ENCODE measurements at places on chromosomes 12 and 14.

DNA sequence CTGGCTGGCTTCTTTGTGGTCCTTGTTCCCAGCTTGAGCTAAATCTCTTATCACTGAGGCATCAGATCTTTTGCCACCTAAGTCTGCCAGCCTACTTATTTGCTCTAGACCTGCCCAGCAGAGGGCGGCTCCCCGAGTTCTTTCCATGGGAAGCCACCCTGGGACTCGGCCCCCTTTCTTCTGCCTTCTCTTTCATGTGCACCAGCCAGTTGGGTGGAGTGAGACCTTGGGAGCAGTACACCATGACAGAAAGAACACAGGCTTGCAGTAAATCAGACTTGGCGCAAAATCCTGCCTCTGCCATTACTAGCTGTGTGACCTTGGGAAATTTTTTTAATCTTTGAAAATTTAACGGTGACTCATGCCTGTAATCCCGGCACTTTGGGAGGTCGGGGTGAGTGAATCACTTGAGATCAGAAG lies 7.4 kb downstream of the SMAGP start:
- DNase-seq: no peak

DNA sequence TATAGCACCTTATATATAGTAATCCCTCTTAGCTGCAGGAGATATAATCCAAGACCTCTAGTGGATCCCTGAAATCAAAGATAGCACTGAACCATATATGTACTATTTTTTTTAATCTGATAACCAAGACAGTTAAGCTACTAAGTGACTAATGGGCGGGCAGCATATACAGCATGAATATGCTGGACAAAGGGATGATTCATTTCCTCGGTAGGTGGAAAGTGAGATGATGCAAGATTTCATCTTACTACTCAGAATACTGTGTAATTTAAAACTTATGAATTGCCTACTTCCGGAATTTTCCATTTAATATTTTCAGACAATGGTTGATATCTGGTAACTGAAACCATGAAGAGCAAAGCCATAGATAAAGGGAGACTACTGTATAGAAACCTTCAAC lies 36.2 kb downstream of the PRMT8 start:
- DNase-seq: no peak

- no peak for DNase-seq
Measured at GRCh38 chr12:51004504-51004903, 21.7 kb downstream of the SLC11A2 start.

- no peak for DNase-seq
Measured at GRCh38 chr12:2129076-2129475, 76.3 kb downstream of the CACNA1C start.

- no peak for DNase-seq
Measured at GRCh38 chr14:91410771-91411536, 6.7 kb downstream of the CCDC88C start.

- no peak for DNase-seq
Measured at GRCh38 chr14:61421212-61421923, 100.0 kb downstream of the PRKCH start.

- DNase-seq: peak; percentile 93
Measured at GRCh38 chr12:121536054-121536898, 44.5 kb downstream of the KDM2B start.

- no peak for DNase-seq
Measured at GRCh38 chr14:71582705-71583104, 349.5 kb upstream of the RGS6 start.

DNA sequence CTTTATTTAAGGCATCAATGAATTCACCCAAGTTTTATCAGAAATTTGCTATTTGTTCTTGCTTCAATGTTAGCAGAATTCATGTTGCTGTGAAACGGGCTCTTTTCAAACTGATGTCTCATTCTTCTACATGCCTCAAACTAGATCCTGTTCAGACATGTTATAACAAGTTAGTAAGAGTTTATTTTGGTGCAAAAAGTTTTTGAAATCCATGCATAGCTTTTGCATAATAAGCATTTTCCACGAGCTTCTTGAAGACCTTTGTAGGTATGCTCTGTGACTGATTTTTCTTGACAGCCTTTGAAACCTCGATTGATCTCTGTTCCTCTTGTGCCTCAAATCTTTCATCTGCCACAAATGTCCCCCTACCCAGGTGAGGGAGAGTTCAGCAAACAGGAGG lies 275.2 kb downstream of the FOXN3 start:
- no peak for DNase-seq

- no peak for DNase-seq
Measured at GRCh38 chr12:13311551-13311950, 115.0 kb downstream of the EMP1 start.

DNA sequence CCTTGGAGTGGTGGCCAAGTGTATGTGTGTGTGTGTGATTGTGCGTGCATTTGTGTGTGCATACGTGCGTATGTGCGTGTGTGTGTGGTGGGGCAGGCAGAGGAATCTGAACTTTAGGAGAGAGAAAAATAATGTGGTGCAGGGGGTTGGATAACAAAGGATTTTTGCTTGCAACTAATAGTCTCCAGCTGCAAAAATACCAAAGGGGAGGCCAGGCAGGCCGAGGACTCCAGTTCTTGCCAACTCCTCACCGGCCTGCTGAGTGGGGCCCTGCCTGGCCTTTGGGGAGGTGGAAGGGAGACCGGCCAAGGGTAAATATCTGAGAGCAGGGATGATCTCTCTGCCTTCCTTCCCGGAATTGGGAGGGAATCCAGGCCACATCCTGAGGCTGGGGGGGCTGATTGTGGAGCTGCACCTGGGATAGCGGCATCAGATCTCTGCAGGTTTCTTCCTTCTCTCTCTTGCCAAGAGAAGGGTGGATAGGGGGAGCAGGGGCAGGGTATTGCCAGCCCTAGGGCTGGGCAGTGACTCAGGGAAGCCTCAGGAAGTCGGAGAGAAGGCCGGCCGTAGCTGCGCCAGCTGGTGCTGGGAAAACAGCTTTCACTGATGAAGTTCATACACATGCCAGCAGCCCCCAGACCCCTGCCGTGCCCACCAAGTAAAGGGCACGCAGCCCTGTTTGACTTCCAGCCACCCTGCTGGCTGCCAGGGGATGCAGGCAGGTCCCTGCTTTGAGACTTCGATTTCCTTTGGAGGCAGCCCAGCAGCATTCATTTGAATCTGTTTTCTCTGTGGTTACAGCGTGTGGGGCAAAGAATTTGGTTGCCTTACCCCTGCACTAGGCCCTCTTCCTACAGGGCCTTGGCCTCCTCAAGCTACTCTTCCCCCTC lies 4.6 kb upstream of the LRP1-AS start:
- peak; percentile 88 for DNase-seq

- no peak for DNase-seq
Measured at GRCh38 chr14:51053157-51053556, 41.7 kb downstream of the TRIM9 start.

- no peak for DNase-seq
Measured at GRCh38 chr12:113757221-113758002, 208.7 kb downstream of the RBM19 start.

- no peak for DNase-seq
Measured at GRCh38 chr12:120739031-120739762, 13.6 kb downstream of the ACADS start.

DNA sequence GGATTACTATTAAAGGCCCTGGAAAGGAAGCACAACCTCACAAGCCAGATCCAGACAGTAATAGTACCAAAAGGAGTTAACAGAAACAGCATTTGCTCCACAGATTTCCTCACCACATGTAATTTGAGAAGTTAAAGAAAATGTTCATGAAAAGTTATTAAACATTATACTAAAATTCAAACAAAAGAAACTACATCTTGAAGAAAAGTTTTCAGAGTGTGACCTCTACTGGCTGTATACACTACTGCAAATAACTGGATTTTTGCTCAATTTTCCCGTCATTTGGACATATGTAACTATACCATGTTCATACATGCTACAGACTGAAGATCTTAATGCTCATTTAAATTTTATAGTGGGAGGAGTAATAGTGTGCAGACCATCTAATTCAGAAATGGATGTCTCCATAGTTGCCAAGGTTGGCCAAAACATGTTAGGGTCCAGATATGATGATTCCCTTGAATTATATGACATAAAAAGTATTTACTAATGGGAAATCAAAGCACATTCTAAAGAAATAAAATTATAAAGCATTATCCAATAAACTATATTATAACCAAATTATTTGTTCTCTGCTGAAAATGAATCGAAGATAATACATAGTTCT lies 5.6 kb downstream of the KRR1 start:
- no peak for DNase-seq

GRCh38 chr12:40831916-40832315 lies 139.7 kb downstream of the CNTN1 start:
- DNase-seq: no peak

DNA sequence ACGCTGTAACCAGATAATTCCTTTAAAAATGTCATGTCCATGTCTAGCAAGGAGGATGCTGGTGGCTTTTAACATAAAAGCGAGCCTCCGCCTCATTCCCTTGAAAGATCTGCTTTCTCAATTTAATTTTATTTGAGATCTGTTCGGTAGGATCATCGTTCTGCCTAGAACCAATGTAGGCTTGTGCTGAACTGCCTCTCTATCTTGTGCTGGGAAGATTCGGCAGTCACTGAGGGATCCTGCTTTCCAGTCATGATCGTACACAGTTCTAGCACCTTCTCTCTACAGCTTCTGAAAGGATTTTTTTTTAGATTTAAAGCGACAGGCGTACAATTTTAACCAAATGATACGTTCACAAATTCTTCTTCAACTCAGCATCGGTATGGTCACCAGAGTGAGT lies 54.3 kb downstream of the PEBP1 start:
- DNase-seq: no peak

GRCh38 chr14:61476754-61477410 lies 155.5 kb downstream of the PRKCH start:
- no peak for DNase-seq

DNA sequence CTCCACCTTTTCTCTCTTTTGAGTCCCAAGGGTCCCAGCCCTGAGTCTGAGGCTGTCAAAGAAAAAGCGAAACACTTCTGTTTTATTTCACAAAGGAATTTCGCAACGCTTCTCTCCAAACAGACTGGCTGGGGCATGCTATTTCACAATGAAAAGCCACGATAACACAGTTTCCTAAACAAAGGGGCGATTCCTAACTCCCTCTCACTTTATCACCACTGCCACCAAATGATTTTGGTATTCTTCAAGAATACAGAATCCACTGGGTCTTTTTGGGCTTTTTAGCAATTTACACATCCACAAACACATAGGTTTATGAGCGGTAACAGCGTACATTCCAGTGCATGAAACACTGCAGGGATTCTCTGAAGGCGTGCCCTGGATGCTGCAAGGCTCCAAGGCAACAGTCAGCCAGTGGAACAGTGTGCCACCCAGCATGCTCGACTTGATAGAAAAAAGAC lies 161.2 kb downstream of the DAD1 start:
- DNase-seq: no peak

- no peak for DNase-seq
Measured at GRCh38 chr12:75684678-75685616, 173.5 kb upstream of the KRR1 start.

DNA sequence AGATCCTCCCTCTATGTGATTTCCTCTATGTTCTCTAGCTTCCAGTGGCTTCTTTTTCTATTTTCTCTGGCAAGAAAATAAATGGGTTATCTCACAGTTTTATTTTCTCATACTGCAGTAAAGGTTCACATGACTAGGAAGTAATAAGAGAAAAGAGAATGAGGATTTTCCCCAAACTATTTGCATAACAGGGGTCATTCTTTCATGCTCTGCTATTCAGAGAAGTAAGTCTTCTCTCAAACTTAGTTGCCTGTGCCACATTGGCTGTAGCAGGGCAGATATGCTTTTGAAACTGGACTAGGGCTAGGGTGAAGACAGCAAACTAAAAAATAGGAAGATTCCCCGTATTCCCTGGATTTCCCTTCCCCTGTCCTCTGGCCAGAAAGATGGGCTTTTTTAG lies 57.4 kb downstream of the ACSM4 start:
- DNase-seq: no peak

GRCh38 chr12:113700943-113701342 lies 229.3 kb upstream of the LHX5 start:
- DNase-seq: no peak

GRCh38 chr12:21336656-21337055 lies 1.9 kb upstream of the SLCO1A2 start:
- DNase-seq: no peak

DNA sequence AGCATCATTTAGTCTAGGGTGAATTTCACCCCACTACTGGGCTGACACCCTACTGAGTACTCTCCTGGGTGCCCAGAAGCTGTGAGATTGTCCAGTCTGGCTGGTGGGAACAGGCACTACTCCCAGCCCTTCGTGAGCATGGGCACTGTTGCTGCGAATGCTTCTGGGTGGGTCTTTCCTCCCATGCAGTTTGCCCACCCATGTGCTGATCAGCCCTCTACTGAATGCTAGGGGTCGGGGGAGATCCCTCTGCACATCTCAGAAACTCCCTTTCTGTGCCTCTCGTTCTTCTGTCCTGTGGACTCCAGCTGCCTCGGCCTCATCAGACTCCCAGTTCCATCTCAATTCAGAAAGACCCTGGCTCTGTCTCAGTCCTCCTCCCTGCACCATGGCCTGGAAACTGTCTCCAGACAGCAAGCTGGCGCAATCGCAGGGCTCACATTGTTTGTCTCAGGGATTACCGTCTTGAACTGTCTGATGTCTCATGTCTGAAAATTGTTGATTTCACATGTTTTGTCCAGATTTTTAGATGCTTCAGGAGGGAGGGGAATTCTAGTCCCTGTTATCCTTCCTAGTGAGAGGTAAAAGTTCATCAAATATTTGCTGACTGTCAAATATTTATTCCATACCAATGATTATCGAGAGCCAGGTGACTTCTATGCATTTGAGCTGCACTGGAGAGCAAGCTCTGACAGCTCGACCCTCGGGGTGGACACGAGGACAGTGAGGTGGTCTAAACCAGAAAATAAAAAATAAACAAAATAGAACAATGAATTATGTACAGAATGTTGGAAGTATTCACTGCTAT lies 316.6 kb upstream of the RTL1 start:
- no peak for DNase-seq

DNA sequence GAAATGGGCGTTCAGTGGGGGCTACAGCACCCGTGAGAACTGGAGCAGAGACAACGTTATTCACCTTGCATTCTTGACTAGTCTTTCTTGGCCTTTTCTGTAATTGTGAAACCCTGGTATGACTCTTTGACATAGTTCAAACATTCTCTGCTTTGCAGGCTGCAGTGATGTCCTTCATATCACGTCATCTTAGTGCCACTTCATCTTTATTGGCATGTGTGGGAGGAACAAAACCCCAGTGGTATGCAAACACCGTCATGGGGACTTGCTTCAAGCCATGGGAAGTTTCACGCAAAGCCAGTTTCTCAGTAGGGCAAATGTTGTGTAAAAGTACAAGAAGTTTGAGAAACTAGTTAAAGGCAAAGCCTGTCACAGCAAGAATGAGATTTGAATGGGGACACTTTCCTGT lies 20.2 kb upstream of the DUSP16 start:
- DNase-seq: no peak
